Ovary (tissue), 10 donors: ENCODE measurements at places on chromosomes 3 and 15.
A peak's percentile ranks its signal among the peaks of the same experiment; 100 is the strongest.

GRCh38 chr15:52785672-52786406, 4.3 kb downstream of the ONECUT1 start:
- DNase-seq = no peak

DNA sequence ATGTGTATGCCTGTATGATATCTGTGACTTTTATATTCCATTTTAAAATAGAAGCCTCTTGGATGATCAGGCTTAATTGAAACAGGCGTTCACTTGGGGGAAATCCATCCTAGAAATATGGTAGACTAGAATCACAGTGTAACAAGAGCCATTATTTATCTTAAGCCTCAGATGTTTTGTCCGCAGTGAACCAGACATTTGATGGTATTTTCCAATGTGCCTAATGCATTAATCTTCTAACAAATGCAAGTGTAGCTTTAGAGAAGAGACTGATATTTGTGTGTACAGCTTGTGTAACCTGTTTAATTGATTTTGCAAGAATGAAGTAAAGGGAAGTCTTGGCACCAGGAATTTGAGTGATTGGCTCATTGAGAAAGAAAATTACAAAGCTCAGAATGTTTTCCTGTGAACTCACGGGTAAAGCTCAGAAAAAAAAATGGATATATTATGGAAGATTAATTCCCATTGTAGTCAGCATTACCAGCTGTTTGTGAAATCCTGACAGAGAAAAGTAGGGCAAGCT, 155.7 kb downstream of the SV2B start:
- no peak for DNase-seq

- peak; percentile 29 for DNase-seq
Observed at GRCh38 chr3:12799525-12800440, 3.3 kb downstream of the CAND2 start.

DNA sequence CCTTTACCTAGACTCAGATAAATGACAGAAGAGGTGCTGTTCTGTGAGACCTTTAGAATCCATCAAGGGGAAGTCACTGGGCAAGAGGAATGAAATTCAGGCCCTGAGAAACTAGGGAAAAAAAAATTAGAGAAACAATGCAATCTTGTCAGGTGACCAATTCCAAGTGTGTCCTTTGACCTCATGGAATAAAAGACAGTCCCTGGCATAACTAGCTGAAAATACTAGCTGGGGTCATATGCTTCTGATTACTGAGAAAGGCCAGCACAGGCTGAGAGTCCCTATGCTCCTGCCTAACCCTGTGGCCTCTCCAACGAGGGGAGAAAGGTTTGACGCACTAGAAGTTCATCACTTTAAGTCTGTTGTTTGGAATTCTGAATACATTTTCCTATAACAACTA, 167.3 kb downstream of the XXYLT1 start:
- no peak for DNase-seq

DNA sequence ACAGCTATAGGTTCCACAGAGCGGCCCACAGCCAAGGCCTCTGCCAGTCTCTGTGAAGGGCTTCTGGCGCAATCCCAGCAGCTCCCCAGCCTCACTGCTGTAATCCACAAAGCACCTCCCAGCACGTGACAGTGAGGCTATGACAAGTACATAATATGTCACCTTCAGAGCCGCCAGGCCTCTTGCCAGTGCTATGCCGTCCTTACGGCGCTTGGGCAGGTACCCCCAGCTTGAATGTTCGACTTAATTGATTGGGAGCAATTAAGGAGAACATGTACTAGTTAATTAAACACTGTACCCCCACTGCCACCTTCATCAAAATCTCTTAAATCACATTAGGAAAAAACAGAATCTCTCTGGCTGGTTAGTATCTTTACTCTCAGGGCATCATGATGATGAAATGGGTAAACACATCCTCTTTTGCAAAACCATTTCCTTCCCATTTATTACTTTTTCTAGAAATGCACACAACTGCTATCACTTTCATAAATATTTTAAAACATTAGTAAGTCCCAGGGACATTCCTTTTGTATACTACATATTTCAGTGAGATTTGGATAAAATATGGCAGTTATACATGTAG, 169.9 kb downstream of the XXYLT1 start:
- no peak for DNase-seq

- DNase-seq = no peak
Observed at GRCh38 chr15:78322243-78322642, 17.9 kb upstream of the CRABP1 start.

DNA sequence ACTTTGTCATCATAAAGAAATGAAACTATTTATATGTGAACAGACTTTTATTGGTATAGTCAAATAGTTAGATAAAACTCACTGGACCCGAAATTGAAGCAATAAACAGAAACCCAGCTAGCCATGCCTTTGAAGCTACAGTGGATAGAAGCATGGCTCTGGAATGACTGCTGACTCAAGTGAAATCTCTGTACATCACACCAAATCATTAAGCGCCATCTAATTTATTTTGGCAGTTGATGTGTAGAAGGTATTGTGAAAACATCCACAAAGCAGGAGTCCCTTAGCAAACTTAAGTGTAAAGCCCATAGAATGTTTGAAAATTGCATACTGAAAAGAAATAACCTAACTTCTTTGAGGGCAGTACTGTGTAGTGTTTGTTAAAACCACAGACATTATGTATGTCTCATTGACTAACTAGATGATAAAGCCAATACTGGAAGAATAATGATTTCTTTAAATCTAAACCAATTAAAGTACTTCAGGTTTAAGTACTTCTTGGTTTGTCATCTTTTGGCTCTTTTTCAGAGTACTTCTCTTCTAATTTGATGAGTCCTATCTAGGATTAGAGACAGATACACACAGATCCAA, 42.8 kb upstream of the FBXL22 start:
- DNase-seq = no peak

DNA sequence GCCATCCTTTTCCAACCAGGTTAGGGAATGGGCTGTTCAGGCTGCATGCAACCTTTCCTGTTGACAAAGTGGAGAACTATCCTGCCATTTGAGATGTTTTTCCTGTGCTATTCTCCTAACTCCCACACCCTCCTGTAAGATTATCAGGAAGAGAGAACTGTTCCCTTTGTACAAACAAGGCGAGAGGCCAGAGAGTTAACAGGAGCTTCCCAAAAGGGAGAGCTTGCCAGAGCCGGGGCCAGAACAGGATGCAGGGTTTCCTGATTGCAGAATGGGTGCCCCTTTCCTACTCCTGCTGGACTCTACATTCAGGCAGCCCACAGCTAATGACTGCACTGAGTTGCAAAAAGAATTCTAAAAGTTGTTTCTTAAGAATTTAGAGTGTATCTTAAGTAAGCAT, 17.1 kb downstream of the PML start:
- peak; percentile 67 for DNase-seq

- DNase-seq = peak; percentile 79
Observed at GRCh38 chr15:40857601-40858341, 13.9 kb downstream of the SPINT1 start.

GRCh38 chr3:168803536-168803935, 707.8 kb upstream of the GOLIM4 start:
- no peak for DNase-seq

DNA sequence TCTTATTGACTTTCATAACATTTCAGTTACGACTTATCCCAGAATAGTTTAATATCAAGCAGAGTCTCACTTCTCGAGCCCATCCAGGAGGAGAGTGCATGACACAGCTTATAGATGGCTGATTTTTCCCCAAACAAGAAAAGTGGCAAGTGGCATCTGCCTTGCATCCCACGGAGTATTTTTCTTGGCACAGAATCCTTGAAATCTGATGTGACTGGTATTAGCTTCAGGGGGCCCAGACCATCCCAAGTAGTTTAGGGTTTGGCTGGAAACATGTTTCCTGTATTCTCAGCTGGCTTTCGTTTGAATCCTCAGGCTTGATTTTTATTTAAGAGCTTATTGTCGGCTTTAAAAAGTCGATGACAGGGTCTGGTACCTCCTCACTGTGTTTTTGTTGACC, 20.7 kb upstream of the FBXL22 start:
- no peak for DNase-seq

GRCh38 chr3:177598097-177598833, 401.0 kb upstream of the TBL1XR1 start:
- no peak for DNase-seq

DNA sequence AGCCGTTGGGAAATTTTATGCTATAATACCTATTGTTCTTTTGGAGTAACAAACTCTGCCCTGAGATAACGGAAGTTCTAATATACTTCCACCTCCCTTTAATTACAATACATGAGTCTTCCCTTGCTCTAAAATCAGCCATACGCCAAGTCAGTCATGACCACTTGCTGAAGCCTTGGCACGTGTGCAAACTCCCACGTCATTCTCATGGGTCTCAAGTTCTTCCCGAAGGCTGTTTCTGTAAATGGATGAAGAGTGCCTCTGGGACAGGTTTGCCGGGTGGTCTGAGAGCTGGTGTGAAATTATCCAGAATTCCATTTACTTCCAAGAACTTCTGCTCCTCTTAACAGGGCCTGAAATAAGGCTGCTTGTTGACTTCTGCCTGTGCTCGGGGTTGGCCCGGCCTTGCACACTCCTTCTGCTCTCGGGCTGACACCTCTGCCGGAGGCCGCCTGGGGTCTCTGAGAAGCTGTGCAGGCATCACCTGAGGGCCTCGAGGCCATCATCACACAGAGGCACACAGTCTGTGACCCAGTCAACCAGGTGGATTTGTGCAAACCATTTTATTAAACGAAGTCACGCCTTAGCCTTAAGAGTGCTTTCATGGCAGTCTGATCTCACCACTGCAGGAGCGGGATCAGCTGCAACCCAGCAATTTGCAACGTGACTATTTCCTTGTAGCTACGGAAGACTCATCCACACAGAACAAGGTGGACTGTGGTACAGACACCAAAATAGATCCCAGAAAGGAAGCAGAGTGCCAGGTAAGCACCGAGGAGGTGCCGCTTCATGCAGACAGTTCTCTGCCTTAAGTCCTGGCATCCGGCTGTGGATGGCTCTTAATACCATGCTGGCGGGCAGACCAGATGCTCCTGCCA, 120.1 kb downstream of the ADAMTS17 start:
- DNase-seq = no peak

DNA sequence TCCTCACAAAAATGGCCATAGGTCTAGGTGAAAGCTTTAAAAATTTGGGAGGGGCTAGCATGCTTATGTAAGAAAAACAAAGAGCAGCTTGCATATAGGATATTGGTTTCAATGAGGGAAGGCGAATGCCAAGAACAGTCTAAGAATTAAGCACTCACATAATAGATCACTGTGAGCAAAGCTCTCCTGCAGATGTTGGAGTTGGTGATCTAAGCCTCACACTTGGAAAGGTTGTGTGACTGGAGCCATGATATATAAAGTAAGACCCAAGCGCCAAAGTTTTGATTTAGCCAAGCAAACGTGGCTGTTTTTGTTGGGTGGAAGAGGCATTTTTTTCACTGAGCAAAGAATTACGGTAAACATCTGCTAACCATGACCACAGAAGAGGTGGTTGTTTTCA, 237.5 kb downstream of the FOXP1 start:
- no peak for DNase-seq

- DNase-seq = no peak
Observed at GRCh38 chr15:22262613-22263020, 182.3 kb downstream of the OR4M2 start.

GRCh38 chr3:126926684-126927400, 56.1 kb upstream of the PLXNA1 start:
- peak; percentile 62 for DNase-seq

GRCh38 chr15:71643918-71644317, 166.4 kb upstream of the NR2E3 start:
- DNase-seq = no peak

GRCh38 chr15:68091743-68092142, 37.6 kb downstream of the PIAS1 start:
- DNase-seq = no peak

- DNase-seq = no peak
Observed at GRCh38 chr3:154794391-154794790, 285.7 kb upstream of the MME start.

DNA sequence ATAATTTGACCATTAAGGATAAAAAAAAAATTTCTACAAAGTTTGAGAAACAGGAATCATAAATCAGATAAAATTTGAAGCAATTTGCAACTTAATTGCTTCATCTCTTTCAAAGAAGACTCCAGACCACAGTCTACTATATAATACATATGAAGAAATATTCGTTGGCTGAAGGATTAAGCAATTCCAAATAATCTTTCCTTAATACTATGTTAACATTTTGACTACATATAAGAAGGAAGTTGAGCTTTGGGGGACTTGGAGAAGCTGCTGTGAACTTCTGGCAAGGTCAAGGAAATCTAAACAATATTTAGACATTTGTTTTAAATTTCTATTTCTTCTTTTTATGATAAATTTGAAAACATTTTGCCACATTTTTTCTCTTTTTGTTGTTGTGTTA, 13.5 kb upstream of the GABRR3 start:
- no peak for DNase-seq

- no peak for DNase-seq
Observed at GRCh38 chr15:55279746-55280351, 9.8 kb downstream of the RAB27A start.

DNA sequence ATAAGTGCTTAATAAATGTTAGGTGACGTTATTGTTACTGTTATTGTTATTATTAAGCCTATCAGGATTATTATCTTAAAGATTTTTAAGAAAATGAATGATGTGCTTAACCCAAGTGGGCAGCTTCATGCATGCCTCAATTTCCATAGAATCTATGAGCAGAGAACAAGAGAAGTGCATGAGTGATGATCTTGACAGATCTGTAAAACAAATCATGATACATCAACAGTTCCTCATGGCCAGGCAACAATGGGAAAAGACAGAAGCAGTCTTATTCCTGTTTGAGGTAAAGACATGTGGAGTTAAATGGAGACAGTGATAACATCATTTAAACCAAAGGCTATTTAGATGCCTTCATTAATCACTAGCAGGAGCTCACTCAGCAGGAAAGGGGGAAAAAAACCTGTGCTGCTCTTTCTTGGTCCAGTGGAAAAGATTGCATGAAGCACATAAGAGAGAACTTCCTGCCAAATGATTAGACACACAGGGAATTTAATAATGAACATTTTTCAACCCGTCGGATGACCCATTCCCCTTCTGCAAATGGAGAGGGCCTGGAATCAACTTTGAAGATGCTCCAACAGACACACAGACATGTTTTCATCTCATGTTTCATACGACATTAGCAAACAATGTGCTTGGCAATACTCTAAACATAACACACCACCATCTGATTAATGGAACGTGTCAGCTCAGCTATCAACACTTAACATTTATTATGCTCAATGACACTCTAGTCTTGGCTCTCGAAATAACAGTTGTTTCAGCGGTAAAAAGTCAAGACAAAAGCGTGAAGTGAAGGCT, 212.2 kb upstream of the LRRN1 start:
- no peak for DNase-seq

- DNase-seq = no peak
Observed at GRCh38 chr3:153547970-153548369, 385.9 kb downstream of the RAP2B start.

- DNase-seq = no peak
Observed at GRCh38 chr3:160725338-160725737, 30.7 kb upstream of the PPM1L start.

GRCh38 chr3:122366379-122366749, 16.7 kb downstream of the MIX23 start:
- no peak for DNase-seq

- DNase-seq = no peak
Observed at GRCh38 chr15:27665002-27665401, 434.1 kb downstream of the OCA2 start.

GRCh38 chr15:67117370-67117769, 52.0 kb downstream of the SMAD3 start:
- DNase-seq = no peak

- no peak for DNase-seq
Observed at GRCh38 chr15:28986108-28986507, 100.3 kb downstream of the APBA2 start.

GRCh38 chr3:71402911-71403310, 180.6 kb downstream of the FOXP1 start:
- DNase-seq = no peak
